ENCODE measurements at places on chromosomes 1 and 21.

DNA sequence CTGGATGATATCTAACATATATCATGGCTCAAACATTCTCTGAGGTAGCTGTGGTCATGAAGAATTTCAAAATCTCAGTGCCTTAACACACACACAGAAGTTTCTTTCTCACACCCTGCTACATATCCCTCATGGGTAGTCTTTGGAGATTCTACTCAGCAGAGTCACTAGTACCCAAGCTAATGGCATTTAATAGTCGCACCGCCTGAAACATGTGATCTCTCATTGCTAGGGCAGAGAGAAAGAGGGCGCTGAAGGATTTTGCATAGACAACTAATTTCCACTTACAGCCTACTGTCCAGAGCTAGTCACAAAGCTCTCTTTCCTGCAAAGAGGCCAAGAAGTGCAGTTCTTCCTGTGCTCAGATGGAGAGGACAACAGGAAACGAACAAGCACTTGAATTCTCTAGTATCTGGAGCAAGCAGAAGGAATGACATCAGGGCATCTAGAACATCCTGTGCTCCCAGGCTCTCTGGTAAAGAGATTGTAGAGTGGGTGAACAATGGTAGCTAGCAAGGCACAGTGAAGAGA, 183.4 kb upstream of the PTBP2 start:
- no peak for DNase-seq

DNA sequence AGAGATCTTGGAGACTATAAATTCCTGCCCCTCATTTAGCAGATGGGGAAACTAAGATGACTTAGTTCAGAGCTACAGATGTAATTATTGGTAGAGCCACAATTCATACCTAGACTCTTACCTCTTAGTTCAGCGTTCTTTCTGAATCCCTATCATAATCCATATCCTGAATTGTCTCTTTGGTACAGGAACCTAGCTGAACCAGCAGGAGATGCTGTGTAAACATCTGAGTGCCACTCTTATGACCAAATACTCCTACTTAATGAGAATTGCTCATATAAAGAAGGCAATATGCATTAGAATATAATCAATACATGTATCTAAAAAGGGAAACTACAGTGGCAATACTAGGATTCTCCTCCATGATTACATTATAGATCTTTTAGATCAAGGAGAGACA, 459.0 kb downstream of the SIPA1L2 start:
- no peak for DNase-seq

DNA sequence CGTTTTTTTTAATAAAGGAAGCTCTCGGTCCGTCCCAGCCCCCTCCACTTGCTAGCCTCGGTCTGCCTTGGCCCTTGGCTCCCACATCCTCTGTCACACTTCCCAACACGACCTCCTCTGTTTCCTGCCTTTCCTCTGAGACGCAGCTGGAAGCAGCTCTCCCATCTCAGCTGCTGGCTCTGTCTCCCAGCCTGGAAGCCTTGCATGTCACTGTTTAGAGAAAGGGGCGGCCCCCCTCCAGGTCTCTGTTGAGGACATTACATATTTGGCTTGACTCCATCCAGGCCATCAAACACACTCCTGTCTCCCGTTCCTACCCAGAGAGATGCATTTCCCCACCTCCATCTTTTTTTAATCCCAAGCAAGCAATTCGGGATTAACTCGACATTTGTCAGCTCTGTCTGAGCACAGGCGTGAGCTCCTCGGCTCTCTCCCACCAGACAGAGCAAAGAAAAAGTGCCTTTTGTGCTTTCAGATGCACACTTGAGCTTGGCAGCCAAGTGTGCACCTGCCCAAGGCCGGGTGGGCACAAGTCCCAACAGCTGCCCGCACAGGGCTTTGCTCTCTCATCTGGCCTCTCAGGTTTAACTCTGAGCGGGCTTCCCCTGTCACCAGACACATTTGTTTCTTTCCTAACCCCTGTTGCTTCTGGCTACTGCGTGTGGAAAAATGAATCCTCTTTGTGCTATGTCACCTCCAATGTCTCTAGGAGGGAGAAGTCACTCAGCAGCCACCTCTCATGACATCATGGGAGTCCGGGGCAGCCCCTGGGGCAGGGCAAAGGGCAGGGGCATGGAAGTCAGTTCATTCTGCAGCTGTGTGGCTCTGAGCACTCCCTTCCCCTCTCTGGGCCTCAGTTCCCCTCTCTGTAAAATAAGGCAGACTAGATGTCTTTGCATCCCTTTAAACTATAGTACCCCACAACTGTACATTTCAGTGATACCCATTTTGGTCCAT, 108.3 kb downstream of the KCND3 start:
- no peak for DNase-seq

DNA sequence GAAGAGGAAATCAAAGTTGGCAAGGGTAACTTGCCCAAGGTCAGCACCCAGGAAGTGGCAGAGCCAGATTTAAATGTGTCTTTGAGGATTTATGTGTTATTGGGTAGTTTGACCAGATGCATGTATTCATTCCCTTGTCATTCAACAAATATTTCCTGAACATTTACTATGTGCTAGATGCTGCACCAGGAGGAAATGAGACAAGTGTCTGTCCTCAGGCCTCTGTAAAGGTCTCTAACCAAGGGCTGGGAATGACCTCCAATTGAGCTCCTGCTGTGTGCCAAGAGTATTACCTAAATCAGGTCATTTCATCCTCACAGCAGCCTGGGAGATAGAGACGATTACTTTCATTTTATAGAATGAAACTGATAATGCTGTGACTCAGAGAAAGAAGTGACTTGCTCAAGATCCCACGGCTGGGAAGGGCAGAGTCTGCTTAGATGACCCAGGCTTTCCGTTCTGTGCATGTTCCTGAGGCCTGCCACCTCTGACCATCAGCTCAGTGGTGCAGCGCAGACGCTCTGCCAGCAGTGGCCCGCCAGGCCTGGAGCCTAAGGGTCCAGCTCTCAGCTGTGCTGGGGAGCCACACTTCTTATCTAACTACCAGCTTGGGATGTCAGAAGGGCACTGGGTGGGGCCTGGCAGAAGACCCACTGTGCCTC, 3.5 kb upstream of the TTC22 start:
- no peak for DNase-seq

DNA sequence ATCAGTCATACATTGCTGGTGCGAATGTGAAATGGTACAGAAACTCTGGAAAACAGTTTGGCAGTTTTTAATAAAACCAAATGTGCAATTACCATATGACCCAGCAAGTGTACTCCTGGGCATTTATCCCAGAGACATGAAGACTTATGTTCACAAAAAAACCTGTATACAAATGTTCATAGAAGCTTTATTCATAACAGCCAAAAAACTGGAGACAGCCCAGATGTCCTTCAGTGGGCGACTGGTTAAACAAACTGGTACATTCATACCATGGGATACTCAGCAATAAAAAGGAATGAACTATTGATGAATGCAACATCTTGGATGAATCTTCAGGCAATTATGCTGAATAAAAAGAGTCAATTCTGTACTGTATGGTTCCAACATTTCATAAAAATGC, 97.8 kb downstream of the DTL start:
- DNase-seq = no peak

DNA sequence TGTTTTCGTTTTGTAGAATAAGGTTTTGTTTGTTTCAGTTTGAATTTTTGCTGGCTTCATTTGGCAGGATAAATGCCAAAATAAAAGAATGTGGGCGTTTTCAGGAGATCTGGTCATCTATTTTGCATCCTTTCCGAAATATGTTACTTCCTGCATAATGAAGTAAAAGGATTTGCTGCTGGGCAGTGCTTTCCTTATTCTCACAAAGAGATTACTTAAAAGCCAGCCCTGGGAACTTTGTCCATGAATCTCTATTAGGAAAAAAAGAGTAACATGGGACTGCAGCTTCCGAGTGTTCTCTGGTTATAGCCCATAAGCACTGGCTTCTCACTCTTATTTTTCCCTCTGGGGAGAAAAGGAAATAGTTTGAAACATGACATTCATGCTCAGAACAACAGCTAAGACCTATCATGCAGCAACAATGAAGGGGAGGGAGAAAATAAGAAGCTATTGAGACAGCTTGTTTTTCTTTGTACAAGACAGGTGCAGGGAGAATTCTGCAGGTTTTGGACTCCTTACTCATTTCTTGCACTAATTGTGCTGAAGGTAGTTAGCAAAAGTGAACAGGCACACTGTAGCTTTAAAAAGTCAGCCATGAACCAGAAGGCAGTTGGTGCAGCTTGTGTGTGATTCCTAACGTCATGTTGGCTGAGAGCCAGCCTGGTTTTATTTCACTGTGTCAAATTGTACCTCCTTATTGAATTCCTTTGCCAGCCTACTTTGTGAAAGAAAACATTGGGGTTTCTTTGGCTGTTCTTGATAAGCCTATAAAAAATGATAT, at the start of gene SAMD13:
Gene SAMD13, plus strand, starts transcription at position 705 of the 781 bp plus-strand sequence. CDS start 1,527 bp downstream, outside the sequence.
- DNase-seq = peak; percentile 47

GRCh38 chr1:46394108-46394871, at the start of gene FAAH:
Gene FAAH (plus strand): TSS chr1:46394317. CDS start chr1:46394349, 32 bp downstream.
- no peak for DNase-seq

DNA sequence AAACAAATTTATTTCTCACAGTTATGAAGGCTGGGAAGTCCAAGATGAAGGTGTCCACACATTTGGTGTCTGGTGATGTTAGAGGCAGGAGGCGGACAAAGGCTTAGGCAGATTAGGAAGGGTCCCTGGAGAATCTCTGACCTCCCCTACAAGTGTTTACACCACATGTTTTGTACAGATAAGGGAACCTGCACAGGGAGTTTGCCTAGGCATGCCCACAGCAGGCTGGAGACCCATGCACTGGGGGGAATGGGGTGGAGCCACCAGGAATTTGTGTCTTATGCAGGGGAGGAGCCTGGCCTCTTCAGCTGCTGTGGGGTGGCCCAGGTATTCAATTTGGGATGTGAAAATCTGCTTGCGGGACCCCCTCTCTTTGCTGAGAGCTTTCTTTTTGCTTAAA, 131.3 kb downstream of the PATJ start:
- DNase-seq = no peak

DNA sequence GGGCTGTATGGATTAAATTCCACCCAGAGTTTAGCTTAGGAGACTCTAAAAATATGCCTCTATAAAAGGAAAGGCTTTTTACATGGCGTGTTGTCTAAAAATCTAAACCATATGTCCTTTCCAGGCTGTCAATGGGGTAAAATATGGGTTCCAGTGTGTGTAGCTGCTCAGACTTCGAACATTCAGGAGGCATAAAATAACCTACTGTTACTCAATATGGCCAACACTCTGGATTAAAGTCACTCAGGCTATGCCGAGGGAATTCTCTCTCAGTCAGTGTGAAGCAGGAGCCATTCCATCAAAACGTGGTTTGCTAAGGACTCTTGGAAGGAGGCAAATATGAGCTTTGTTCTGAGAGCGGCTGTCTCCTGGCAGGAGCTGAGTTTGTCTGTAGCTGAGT, 135.3 kb downstream of the RUNX1 start:
- no peak for DNase-seq
